ENCODE measurements at places on chromosomes 16 and 17.

GRCh38 chr17:66469890-66470289 lies 167.5 kb downstream of the PRKCA start:
- DNase-seq = no peak

DNA sequence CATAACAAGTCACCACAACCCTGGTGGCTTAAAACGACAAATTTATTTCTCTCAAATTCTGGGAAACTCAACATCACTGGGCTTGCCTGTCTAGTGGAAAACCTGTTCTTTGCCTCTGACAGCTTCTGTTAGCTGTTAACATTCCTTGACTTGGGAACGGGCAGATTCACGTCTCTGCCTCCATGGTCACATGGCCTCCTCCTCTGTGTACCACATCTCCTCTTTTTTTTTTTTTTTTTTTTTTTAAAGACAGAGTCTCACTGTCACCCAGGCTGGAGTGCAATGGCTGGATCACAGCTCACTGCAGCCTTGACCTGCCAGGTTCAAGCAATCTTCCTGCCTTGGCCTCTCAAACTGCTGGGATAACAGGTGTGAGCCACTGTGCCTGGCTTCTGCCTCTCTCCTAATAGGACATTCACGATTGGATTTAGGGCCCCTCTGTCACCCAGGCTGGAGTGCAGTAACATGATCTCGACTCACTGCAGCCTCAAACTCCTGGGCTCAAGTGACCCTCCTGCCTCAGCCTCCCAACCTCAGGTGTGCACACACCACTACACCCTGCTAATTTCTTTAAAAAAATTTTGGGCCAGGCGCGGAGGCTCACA lies 11.7 kb upstream of the LLGL1 start:
- no peak for DNase-seq

DNA sequence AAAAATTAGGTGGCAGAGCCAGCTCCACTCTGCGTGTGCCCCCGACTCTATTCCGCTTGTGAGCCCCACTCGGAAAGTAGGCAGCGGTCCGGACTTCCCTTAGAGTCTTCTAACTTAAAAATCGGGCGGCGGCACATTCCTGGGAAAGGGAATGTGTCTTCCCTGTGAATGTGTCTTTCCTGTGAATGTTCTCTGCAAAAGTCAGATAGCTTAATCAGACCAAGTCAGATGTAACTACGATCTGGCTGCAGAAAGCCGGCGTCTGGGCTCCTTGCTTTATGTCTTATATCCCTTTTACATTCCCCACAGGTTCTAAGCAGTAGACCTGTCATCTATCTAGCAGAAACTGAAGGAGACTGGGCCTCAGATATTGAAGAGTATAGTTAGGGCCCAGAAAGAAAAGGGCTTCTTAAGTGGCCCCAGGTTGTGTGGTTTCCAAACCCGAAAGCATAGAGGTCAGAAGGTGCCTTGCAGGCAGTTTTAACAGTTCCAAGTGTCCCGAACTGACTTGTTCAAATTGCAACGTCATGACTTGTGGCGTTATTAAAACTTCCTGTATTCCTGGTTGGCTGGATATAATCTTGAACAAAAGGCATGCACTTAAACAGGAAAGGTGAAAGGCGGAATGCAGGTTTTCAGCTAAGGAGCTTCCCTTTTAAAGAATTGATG lies 601 bp downstream of the PHKB start:
- DNase-seq = no peak

DNA sequence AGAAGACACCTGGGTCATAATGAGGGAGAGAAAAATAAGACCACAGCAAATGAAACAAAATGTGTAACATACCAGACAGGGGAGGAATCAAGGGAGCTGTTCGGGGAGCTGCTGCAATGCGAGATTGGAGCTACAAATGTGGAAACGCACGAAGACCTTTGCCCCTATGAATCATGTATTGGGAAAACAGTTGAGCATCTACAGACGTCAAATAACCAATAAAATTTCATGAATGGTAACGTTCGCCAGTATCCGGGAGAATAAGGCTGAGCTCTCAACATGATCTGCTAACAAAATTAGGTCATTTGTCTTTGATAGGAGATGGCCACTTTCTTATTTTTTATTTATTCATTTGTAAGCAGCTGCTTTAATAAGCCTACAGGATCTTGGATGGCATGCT lies 486.2 kb upstream of the RBFOX1 start:
- no peak for DNase-seq

DNA sequence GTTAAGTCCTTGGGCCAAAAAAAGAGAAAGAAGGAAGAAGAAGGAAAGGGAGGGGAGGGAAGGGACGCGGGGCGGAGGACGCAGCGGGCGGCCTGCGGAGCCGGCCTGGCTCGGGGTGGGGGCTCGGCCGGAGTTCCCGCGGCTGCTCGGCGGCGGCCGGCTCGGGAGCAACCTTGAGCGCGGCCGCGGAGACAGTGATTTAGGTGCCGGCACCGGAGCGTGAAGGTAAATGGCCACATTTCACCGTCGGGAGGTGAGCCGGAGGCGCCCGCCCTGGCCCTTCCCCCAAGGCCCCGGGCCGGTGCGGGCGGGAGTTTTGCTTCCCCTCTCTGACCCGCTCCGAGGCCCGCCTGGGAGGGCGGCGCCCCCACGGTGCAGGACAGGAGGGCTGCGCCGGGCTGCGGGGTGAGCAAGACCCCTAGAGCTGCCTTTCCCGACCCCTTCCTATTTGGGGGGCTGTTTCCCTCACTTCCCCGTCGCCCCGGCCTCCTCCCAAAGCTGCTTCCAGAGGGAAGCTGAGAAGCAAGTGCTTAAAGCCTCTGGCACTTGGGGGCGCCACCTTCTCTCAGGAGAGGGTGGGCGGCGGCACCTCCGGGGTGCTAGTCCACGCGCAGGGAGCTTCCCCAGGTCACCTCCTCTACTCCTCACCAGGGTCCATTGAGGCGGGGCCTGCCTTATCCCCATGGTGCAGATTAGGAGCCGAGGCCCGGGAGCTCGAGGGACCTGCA lies 56.5 kb downstream of the MRM1 start:
- DNase-seq = no peak

GRCh38 chr16:56793492-56793891 lies 63.6 kb downstream of the NUP93 start:
- no peak for DNase-seq

DNA sequence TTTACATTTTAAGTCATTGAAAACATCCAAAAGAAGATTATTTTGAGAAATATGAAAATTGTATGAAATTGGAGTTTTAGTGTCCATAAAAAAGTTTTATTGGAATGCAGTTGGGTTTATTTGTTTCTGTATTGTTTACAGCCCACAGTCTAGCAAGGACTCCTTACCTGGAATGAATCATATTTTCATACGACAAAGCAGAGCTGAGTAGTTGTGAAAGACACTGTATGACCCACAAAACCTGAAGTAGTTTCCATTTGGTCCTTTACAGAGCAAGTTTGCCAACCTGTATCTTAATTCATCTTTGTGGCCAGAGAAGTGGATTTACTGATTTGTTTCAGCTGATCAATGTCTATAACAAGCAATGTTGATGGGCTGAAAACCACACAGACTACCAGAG lies 10.3 kb downstream of the CCL18 start:
- DNase-seq = no peak

GRCh38 chr17:71548540-71549190 lies 572.2 kb upstream of the SOX9 start:
- DNase-seq = no peak

DNA sequence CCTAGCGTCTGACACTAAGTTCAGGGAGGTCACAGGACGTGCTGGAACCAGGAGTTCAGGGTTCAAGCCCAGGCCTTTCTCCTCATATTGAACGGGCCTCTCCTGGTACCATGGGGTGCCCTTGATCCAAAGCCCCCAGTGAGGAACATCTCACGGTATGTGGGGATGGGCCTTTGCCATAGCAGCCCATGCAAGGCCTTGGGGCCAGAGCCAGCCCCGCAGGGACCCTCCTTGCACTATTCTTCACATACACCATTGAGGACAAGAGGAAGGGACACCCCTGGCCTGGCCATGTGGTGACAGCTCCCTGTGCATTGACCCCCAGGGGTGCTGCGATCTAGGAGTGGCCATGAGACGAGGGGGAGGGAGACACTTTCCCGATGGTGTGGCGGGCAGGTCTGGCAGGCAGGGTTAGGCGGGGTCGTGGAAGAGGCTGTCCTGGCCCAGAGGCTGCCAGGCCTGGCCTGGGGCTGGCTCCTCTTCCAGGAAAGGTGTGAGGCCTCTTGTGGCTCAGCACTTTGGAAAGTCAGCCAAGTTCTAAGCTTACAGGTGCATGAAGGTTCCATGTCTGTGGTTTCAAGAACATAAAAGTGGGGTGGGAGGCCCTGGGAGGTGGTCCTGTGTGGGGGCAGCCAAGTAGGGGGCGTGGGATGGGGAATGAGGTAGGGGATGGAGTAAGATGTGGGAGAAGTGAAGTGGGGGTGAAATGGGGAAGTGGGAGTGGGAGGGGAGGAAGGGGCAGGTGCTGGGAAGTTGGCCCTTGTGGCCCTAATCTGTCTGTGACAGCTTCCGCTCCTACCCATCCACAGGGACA lies 88.7 kb upstream of the CBX4 start:
- no peak for DNase-seq

DNA sequence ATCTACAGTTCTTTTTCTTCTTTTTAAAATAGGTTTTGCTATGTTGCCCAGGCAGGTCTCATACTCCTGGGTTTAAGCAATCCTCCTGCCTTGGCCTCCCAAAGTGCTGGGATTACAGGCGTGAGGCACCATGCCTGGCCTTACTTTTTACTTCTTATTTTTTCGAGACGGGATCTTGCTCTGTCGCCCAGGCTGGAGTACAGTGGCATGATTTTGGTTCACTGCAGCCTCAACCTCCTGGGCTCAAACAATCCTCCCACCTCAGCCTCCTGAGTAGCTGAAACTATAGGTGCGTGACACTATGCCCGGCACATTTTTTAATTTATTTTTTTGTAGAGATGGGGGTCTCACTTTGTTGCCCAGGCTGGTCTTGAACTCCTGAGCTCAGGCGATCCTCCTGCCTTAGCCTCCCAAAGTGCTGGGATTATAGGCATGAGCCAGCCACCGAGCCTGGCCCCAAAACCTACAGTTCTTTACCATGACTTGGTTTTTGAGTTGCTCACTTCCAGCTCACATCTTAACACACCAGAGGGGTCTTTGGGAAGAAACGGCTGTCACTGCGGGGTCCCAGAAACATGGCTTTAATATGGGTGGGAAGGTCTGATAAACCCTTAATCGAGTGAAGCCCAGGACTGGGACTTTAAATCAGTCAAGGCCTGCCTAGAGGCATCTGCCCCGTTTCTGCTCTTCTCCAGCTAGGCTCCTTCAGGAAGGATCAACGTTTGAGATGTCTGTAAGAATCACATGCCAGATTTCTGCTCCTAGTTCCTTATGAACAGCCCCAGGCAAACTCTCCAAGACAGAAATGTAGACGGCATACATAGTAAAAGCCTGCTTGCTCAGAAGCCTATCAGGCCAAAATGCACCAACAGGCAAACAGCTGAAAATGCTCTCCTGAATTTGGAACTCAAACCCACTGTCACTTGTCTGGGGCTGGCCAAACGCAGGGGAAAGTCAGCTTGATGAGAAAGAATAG lies 91.7 kb upstream of the TOB1 start:
- no peak for DNase-seq

All from cortex of kidney (tissue), 1 donor.